ENCODE measurements at places on chromosomes 5 and 9. TPM values are rescaled to one million over a fixed set of nuclear protein-coding genes. Genes with fewer than 3 reads are reported as not detected.

DNA sequence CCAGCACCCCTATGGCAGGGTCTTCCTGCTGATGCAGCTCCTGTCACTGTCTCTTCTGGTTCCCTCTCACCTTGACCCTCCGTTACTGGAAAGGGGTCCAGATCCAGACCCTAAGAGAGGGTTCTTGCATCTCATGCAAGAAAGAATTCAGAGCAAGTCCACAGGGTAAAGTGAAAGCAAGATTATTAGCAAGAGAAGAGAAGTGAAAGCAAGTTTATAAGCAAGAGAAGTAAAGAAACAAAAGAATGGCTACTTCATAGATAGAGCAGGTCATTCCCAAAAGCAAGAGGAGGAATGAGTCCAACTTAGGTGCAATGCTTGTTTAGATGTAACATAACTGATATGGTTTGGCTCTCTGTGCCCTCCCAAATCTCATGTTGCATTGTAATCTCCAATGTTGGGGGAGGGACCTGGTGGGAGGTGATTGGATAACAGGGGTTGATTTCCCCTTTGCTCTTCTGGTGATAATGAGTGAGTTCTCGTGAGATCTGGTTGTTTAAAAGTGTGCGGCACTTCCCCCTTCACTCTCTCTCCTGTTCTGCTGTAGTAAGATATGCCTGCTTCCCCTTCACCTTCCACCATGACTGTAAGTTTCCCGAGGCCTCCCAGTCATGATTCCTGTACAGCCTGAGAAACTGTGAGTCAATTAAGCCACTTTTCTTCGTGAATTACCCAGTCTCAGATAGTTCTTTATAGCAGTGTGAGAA lies 183.3 kb downstream of the MED10 start:
- DNase-seq = no peak

The TMEM174 gene
- polyA plus RNA-seq = not detected

The IRGM gene
- polyA plus RNA-seq = not detected

DNA sequence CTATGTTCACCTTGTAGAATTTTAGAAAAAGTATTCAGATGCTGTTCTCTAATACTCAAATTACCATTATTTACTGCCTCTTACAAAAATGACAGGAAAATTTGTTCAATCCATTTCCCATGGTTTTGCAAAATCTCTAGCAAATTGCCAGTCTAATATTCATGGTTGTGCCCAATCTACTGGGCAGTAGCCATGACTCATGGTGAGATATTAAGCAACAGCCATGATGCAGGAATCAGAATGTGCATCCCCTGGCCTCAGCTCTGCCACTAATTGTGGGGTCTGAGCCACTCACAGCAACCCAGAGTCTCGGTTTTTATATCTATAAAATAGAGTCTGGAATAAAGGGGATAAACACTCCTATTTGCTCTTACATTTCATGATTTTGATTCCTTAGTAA lies 353.6 kb downstream of the DEPDC1B start:
- DNase-seq = no peak

GRCh38 chr5:149376104-149376503 lies 3.0 kb downstream of the IL17B start:
- DNase-seq = no peak

DNA sequence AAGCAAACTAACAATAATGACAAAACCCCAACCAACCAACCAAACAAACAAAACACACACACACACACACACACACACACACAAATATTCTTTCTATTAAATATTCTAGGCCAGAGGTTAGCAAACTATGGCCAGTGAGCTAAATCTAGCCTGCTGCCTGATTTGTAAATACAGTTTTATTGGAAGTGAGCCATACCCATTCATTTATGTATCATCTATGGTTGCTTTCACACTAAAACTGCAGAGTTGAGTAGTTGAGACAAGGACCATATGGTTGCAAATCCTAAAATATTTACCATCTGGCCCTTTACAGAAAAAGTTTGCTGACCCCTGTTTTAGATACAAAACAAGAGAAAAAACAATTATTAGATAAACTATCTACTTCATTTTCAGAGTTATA lies 620.5 kb upstream of the SEMA6A start:
- no peak for DNase-seq

GRCh38 chr5:61301341-61302199 lies 30.5 kb upstream of the ZSWIM6 start:
- DNase-seq = no peak
